ENCODE measurements at places on chromosomes 3 and 15. TPM values are rescaled to one million over a fixed set of nuclear protein-coding genes. Genes with fewer than 3 reads are reported as not detected.

The SLC2A2 gene
- 123 TPM for total RNA-seq

The UBAP1L gene
- 1.8 TPM for total RNA-seq

The PDZRN3 gene
- 42.9 TPM for total RNA-seq

The UROC1 gene
- 4.2 TPM for total RNA-seq

The RHCG gene
- total RNA-seq: 1.1 TPM

The CCR9 gene
- total RNA-seq: 0.20 TPM

The MYEF2 gene
- total RNA-seq: 16.2 TPM

The OR5K2 gene
- total RNA-seq: not detected

The ACP3 gene
- 7.7 TPM for total RNA-seq

The SLC9C1 gene
- total RNA-seq: 0.03 TPM

The ZDHHC3 gene
- 60.3 TPM for total RNA-seq

The RLBP1 gene
- not detected for total RNA-seq

The FBXL2 gene
- total RNA-seq: 11.7 TPM

The BNC1 gene
- total RNA-seq: 24.3 TPM

The THRB gene
- total RNA-seq: 60.0 TPM

The ZNF860 gene
- 0.80 TPM for total RNA-seq

The SSUH2 gene
- total RNA-seq: 19.7 TPM

The FGD5 gene
- 2.6 TPM for total RNA-seq

The USP13 gene
- total RNA-seq: 9.6 TPM

The CTXND1 gene
- total RNA-seq: 1.0 TPM

The ABI3BP gene
- 10.4 TPM for total RNA-seq

The PARP14 gene
- 27.7 TPM for total RNA-seq

The ZPLD1 gene
- 0.12 TPM for total RNA-seq

The SEMA3B gene
- 60.2 TPM for total RNA-seq

The SCN11A gene
- 3.7 TPM for total RNA-seq

The EXD1 gene
- not detected for total RNA-seq

Data from hepatocyte (in vitro differentiated cells).